Activated CD4-positive, alpha-beta T cell treated with anti-CD3 and anti-CD28 coated beads for 4 hours (primary cell): ENCODE measurements at places on chromosomes 16 and 17.
A peak's percentile ranks its signal among the peaks of the same experiment; 100 is the strongest.

GRCh38 chr17:58156839-58157803 lies 8.9 kb downstream of the OR4D1 start:
- DNase-seq, result peak; percentile 44

DNA sequence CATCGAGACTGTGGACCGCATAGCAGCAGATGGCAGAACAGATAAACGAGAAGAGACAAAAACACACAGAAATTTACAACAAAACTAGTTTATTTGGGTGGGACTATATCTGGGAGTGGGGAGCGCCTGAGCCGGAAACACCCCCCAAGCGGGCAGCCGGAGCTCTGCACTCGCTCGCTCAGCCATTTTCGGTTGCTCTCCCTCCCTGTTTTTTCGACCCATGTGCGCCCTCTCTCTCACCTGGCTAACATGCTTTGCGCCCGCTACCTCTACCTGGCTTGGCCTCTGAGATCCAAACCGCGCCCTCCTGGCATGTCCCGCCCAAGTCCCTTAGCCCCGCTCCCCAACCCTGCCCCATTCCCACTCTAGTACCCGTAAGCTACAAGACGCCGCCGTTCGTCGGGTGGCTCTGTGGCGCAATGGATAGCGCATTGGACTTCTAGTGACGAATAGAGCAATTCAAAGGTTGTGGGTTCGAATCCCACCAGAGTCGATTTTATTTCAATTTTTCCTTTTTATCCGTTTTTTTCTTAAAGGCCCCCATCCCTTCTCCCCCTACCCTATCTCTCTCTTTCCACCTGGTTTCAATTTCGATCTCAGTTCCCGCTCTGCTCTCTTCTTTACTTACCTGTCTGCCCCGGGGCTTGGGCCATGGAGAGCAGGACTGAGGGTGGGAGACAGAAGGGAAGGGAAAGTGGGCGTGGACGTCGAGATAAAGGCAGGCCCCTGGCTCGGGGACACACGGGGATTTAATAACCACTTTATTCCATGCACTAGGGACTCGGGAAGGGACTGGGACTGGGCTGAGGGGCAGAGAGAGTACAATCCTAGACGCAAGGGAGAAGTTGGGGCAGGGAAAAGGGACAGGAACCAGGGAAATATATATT lies 2.4 kb upstream of the ALOXE3 start:
- DNase-seq, result peak; percentile 74

DNA sequence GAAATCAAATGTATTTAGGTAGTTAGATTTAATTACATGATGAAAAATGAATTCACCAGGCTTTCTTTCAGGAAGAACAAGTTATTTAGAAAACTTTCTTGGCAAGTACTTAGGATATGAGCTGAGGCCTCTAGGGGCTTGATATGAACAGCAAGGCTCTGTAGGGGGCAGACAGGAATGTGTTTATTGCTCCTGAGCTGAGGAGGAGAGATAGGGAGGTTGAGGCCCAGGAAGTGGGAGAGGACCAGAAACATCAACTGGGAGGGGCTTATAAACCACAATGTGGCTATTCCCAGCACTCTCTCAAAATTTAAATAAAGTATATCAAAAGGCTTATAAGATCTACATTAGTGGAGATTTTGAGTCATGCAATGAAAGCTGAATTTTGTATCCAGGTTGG lies 154.0 kb upstream of the MAF start:
- no peak for DNase-seq

DNA sequence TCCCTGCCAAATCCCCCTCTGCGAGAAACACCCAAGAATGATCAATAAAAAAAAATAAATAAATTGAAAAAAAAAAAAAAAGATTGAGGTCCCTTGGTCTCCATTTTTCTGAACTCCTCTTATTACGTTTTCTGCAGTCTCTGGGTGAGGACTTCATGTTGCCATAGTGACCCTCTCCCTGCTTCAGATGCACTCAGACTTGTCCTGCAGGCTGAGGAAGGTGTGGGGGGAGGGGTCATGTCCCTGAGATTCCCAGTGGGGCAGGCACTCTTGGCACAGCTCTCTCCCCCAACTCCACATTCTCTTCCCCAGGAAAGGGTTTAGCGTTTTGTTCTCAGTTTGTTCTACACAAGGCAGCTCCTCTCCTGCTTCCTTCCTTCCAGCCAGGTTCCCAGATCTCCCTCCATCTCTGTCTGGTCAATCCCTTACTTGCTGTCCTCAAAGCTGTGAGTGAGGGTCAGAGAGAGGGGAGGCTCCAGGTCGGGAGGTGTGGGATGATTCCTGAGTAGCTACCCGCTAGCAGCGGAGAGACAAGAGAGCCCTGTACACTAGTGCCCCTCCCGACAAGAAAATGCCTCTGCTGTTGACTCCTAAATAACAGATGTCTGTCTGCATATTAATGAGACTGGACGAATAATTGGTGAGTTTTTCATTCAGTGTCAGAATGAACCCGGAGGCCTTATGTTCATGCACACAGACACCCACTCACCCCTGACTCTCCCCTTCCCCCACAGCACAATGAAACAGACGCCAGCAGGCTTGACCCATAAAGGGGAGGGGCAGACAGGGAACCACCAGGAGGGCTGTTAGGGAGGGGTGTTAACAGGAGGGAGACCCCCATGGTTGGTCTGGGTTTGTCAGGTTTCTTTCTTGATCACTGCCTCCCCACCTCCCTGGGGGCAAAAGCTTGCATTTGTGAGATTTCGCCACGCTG lies 9.2 kb downstream of the RND2 start:
- DNase-seq, result no peak

DNA sequence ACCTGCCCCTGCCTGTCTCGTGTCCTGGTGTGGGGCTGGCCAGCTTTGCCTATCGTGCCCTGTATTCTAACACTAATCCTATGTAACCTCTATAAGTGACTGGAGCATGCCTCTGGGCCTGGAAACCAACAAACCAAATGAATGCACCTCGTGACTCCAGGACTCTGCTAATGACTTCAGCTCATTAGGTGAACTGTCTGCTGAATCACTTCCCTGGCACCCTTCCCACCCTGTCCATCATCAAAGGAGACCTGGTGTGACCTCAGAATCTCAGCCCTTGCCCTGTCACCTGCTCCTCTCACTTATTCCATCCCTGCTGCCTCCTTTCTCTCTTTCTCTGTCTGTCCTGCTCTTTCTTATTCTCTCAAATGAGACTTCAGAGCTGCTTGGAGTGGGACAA lies 322.4 kb downstream of the CBLN1 start:
- DNase-seq, result no peak

GRCh38 chr16:11418506-11418905 lies 73.2 kb downstream of the RMI2 start:
- DNase-seq, result no peak

DNA sequence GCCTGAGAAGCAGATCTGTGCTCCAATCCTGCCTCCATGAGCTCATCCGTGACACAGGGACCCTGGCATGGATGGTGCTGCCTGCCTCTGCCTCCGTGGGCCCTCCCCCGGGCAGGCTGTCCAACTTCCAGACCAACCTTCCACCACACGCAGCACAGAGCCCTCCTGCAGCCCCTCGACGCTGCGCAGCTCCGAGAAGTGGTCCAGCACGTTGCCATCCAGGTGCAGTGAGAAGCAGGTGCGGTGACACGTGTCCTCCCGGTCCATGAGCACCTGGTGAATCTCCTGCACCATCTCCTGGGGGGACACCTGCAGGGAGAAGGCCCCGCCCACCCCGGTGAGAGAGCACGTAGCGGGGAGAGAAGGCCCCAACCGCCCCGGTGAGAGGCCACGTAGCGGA lies 8.4 kb downstream of the CLUH start:
- no peak for DNase-seq

GRCh38 chr16:727291-727977 lies 528 bp downstream of the HAGHL start:
- DNase-seq, result no peak

DNA sequence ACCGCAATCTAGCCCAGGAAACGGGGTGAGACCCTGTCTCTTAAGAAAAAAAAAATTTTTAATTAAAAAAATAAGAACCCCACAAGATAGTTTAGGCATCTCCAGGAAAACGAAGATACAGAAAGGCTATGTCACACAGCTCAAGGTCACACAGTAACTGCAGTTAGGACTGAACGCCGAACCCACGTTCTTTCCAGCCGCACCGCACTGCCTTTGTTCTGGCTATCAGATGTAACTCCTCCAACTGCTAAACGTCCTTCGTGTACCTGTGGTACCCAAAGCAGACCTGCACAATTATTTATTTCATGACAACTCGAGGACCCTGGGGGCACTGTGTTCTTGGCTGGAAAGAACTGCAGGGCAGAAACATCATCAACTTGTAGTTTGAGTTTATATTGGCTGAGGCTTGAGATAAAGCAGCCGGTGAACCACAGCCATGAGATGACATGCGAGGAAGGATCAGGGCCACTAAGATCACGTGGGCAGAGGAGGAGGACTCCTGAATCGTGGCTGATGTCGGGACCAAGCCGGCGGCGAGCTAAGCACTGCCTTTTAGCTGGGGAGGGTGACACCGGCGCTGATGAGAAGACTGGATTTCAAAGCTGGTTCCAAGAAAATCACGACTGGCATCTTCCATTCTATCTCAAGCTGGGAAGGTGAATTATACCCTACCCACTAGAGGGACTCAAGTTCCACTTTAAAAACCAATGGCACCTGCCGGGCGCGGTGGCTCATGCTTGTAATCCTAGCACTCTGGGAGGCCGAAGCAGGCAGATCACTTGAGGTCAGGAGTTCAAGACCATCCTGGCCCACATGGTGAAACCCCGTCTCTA lies 20.7 kb upstream of the MNT start:
- no peak for DNase-seq

- DNase-seq, result no peak
These were observed 1.1 kb downstream of the TCAP start for GRCh38 chr17:39666231-39666600.

- DNase-seq, result no peak
These were observed 1.0 kb downstream of the HOXB8 start for GRCh38 chr17:48613862-48614694.
